ENCODE measurements at places on chromosomes 13 and 19.

GRCh38 chr13:113724780-113725315 is 34.2 kb upstream of the TMEM255B start:
- peak; percentile 91 for DNase-seq

- DNase-seq: no peak
Measured at GRCh38 chr13:24360106-24360505, 50.7 kb downstream of the C1QTNF9 start.

- DNase-seq: no peak
Measured at GRCh38 chr13:44206434-44206833, 167.2 kb upstream of the SERP2 start.

DNA sequence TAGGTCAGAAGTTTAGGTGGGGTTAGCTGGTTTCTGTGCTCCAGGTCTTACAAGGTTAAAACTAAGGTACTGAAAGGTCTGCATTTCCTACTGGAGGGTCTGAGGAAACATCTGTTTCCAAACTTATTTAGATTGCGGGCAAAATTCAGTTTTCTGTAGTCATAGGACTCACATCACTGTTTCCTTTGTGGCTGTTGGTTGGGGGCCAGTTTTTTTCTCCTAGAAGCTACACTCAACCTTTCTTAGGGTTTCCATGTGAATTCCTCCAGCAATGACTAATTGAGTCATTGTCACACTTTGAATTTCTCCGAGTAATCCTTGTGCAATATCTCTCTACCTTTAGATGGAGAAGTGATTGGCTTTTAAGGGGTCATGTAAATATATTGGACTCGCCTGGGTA is 773.4 kb upstream of the SLITRK1 start:
- peak; percentile 40 for DNase-seq

DNA sequence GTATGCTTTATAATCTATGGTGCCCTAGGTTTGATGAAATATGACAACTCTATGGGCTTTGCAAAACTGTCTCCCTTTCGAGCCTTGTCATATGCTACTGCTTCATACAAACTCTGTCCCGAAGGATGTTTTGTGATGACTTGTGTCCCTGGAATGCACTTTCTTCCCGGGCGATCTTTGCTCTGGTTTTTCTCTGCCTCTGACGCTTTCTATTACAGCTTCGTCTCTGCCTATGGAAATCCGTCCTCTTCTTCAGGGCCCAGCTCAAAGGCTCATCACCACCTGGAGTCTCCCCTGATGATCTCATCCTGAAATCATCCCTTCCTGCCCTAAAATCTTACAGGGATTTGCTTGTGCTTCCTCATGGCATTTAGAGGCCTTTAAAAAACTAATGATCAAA is 191.5 kb upstream of the KL start:
- DNase-seq: peak; percentile 87

- no peak for DNase-seq
Measured at GRCh38 chr19:19064098-19064722, 416 bp downstream of the SLC25A42 start.

GRCh38 chr13:99687723-99688397 is 186.6 kb downstream of the TM9SF2 start:
- peak; percentile 89 for DNase-seq

DNA sequence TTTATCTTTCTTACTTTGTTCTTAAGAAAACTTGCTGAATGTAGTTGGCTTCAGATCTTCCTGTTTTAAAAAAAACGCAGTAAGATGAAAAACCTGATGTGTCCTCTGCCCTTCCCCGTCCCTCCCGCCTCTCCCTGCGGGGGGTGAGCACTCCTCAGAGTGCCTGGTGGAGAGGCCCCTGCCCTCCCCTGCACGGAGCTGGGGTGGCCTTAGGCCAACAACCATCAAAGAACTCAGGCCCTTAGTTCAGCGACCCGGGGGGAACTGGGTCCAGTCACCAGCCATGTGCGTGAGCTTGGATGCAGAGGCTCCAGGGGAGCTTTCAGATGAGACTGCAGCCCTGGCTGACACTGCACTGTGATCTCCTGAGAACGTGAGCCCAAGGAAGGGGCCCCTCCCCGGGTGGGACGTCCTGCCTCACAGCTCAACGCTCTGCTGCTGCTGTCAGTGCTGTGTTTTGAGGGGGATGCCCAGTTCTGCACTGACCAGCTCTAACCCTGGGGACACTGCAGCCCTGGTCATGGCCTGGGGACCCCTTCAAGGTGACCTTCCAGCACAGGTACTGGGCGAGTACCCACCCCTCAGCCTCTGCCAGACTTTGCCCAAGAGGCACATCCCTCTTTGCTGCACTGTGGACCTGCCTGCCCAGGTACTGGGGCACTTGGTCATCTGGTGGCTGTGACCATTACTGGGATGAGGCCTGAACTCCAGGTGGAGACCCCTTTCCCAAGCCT is 42.7 kb downstream of the ANKRD10 start:
- DNase-seq: no peak

DNA sequence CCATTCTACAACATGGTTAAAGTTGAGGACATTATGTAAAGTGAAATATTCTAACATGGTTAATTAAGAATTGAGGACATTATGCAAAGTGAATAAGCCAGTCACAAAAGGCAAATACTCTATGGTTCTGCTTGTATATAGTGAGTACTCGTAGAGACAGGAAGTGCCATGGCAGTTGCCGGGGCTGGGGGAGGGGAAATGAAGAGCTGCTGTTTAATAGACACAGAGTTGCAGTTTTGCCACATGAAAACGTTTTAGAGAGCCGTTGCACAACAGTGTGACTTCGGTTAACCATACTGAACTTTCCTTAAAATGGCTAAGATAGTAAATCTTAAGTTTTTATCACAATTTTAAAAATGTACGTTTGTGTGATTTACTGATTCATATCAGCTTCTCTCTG is 176.9 kb downstream of the SHISA2 start:
- no peak for DNase-seq

DNA sequence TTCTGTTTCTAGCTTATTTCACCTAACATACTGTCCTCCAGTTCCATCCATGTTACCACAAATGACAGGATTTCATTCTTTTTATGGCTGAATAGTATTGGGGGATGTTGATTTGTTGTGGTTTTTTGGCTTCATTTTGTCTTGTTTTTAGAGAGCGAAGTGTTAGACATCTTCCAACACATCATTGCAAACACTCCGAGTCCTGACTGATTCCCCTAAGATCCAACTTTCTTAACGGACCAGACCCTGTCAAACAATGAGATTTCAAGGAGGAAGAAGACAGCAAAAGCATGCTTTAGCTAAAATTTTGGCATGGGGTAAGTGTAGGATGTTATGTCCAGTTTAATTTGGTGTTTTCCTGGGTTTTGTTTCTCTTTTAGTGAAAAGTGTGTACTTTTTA is 3.8 kb upstream of the CASP14 start:
- no peak for DNase-seq

- no peak for DNase-seq
Measured at GRCh38 chr19:30087381-30088138, 145.5 kb downstream of the URI1 start.

GRCh38 chr19:4234142-4234861 is 5.0 kb downstream of the EBI3 start:
- no peak for DNase-seq

DNA sequence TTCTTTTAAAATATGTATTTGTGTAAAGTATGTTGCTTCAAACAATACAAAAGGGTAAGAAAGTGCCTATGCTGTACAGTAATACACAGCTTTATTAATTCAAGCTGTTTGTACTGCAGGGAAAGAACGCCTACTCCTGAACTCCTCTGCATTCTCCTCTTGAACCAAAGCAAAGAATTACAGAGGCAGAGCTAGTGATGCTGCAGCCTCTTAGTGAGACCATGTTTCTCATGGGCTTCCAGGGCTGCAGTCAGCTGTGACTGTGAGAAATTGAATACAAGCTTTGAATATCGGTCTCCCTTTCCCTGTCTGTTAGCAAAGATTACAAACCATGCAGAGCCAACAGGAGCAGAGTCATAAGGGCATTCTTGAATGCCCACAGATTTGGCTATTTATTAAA is 248.5 kb downstream of the SLITRK1 start:
- DNase-seq: no peak

DNA sequence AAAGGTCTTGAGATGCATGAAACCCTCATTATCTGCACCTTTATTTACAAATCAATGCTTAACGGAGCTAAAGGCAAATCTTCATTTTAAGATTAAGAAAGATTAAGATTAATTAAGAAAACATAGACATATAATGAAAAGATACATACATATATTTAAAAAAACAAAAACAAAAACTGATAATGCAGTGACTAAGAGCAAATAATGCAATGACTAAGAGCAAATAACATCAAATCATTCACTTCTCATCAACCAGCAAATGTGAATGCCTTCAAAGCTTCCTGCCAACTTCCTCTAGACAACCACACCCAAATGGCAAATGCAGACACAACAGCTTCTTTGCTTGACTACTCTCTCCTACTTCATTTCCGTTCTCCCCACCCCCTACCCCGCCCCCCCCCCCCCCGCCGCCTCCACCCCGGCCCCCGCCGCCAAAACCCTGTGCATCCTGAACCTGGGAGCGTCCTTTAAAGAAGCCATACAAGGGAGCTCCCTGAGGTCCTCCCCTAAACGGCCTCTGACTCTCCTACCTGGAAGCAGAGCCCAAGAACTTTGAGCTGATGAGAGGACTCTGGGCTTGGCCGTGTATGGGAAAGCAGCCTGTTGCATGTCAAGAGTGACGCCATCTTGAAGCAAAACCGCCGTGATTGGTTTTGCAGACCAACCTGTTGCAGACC is 24.5 kb downstream of the TEX101 start:
- no peak for DNase-seq

- no peak for DNase-seq
Measured at GRCh38 chr13:34591129-34591528, 350.9 kb upstream of the NBEA start.

DNA sequence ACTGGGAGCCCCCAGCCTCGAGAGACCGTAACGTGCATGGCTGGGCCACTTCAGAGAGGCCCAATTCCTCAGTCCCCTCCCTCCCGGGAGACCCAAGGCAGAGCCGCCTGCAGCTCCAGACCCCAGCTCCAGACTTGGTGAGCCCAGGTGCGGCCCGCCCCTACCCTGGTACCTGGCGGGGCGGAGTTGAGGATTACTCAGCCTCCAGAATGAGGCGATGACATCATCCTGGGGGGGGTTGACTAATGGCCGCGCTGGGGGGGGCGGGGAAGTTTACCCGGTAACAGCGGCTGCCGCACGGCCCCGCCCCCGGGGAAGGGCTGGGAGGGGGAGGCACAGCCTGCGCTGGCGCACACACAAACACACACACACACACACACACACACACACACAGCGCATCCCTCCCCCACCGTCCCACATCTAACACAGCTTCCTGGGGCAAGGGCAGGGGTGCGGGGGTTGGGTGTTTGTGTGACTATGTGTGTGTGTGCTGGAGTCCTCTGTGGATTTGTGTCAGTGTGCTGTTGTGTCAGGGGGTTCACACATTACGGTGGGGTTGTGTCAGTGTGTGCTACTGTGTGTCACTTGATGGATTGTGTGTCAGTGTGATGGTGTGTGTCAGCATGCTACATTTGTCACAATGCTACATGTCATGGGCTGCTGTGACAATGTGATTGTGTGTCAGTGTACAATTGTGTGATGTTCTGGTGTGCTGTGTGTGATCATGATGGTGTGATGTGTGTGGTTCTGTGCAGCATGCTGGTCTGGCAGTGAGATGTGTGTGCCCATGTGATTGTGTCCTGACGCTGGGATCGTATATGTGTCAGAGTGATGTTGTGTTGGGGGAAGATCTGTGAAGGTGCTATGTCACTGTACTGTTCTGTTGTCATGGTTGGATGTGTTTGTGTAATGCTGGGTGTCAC is 10.3 kb upstream of the BBC3 start:
- DNase-seq: peak; percentile 94

GRCh38 chr13:59354665-59355369 is 808.9 kb downstream of the DIAPH3 start:
- DNase-seq: no peak

DNA sequence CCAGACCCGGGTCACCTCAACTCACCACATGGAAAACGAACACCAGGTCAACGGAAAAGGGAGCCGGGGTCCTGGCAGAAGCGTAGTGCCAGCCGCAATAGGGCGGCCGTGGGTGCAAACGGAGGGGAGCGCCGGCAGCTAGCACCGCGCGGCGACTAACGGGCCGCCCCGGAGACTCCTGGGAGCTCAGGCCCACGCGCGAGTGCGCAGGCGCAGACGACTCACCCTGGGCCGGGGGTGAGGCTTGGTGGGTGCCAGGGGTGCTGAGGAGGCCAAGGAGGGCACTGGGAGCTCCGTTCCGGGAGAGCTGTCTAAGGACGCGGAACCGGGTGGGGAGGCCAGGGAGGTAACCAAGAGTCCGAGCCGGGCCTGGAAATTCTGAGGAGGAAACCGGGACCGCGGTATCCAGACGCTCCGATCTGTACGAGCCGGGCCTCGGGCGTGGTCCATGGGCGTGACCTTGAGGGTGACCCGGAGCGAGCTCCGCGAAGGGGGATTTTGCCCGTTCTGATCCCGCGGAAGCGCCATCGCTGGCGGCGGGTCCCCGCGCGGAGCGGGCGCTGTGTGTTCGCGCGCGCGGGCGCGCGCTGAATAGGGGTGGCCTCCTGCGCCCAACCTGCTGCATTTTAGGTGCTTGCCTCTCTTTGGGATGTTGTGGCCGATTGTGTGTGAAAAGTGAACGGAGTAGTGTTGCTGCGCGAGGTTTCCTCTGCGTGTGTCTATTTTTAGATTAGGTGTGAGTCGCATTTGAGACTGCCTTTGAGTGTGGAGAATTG is at the start of gene ZNF382:
Gene ZNF382, plus strand, starts transcription at position 213 of the 776 bp plus-strand sequence. CDS start 4,602 bp downstream, outside the sequence.
- DNase-seq: peak; percentile 92

DNA sequence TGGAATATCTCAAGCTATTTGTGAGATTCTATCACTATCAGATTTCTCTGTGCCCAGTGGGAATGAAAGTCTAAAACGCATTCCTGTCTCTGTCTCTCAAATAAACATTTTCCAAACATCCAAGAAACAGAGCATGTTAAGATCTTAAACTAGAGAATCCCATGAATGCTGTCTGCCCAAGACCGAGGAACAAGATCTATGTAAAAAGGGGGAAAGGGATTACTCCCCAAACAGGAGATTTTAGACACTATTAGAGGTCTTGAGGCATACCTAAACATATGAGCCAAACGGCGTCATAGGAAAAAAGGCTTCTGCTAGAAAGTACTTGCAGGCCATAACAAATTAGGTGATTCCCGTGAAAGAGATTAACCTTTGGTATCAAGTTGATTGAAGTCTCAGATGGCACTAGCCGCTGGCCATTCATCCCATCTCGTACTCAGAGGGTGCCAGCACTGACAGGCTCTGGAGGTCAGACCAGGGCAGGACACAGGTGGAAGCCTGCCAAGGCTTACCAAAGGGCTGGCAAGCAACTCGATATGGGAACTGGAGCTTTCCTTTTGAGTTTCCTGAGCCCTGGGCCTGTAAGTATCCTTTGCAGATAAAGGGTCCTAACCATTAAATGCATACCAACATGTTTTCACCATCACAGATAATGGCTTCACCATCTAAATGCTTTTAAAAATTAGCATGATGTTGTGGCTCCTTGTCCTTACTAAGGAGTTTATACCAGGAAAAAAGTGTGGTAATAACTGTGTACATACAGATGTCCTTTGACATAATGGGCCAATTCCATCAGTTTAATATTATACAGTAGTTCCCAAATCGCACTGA is 225.2 kb downstream of the FOXO1 start:
- peak; percentile 67 for DNase-seq

DNA sequence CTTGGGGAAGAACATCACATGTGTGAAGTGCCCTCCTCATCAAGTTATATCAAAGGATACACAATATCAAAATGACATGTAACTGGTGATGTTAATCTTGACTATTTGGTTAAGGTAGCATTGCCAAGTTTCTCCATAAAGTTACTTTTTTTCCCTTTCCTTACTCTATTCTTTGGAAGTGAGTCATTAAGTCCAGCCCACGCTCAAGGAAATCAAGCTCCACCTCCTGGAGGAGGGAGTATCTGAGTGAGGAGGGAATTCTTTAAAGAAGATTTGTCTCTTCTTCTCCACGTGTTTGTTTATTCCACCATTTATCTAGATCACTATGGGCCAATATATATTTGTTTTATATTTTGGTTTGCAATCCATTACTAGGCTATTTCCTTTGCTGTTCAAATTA is 33.6 kb upstream of the FNDC3A start:
- peak; percentile 41 for DNase-seq

Measured in astrocyte of the hippocampus (primary cell).